ENCODE measurements at places on chromosomes 6 and 20.
A peak's percentile ranks its signal among the peaks of the same experiment; 100 is the strongest.

- DNase-seq, result no peak
Observed at GRCh38 chr20:11255860-11256259, 582.1 kb upstream of the JAG1 start.

DNA sequence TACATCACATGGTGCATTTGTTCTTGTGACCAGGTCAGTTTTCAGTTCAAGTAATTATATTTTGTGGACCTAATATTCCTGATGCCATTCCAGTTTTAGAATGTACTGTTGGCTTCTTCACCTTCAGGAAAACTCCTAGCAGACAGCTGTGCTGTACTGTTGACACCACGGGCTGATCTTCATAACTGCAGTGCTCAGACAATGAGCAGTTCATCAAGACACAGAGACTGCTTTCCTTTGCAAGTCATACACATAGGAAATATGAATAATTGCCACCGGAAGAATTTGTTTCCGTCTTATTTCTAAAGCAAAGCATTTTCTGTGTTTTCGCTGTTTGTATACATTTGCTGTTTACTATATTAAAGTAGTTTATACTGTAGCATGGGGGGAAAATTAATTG lies 89.8 kb downstream of the C6orf118 start:
- no peak for DNase-seq

DNA sequence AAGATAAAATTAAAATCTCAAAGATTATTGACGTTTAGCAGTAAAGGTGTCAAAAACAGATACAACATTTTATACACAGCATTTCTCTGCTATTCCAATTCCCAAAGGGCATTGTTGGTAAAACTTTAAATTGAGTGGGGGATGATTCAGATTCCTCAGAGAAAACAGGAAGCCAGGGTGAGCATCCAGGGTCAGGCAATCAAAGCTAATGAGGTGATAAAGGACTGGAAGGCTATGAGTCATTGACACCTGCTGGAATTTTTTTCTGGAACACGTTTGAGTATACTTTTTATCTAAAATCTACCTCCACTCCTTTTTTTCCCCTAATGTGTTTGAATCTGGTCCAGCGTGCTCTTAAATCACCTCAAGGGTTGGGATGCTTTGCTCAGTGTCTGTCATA lies 52.2 kb downstream of the FKBP1C start:
- no peak for DNase-seq

- peak; percentile 35 for DNase-seq
Observed at GRCh38 chr6:23659125-23659524, 466.9 kb upstream of the NRSN1 start.

- DNase-seq, result no peak
Observed at GRCh38 chr6:114170958-114171387, 171.8 kb downstream of the HS3ST5 start.

GRCh38 chr20:60228255-60228654 lies 270.0 kb downstream of the CDH26 start:
- no peak for DNase-seq

- DNase-seq, result no peak
Observed at GRCh38 chr20:10002866-10003265, 31.9 kb upstream of the ANKEF1 start.

DNA sequence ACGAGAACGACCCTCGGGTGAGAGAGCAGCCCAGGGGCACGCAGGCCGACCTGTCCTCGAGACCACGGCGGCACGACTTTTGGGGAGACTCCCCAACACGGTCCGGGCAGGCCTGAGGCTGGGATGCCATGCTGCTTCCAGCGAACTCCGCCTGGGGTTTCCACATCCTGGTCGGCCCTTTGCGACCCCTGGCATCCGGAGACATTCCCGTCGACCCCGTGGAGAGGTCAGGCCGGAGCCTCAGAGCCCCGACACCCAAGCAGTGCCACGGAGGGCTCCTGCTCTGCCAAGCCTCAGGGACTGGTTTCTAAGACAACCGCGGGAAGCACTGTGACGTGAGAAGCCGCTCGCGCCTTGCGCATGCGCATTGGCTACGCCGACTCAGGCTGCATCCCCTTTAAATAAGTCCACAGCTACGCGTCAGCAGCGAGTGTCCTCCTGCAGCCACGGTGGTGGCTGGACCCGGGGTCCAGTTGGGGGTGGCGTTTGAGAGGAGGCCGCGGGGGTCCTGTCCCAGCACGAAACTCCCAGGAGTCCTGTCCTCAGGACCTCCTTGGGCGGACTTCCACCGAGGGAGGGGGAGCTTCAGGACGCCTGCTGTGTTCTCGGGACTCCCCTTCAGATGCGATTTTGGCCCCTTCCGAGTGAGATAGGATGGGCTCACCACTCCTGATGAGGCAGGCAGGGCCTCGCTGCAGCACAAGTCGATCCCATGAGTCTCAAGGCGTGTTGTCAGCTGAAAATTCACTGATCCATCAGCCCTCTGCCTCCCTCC lies 1089.3 kb upstream of the DEFB115 start:
- DNase-seq, result no peak

- DNase-seq, result no peak
Observed at GRCh38 chr20:62906209-62906608, 20.1 kb downstream of the DIDO1 start.

GRCh38 chr6:117482240-117483003 lies at the start of gene DCBLD1:
Gene DCBLD1 (plus strand): TSS chr6:117482674. CDS start chr6:117482782, 108 bp downstream.
- peak; percentile 85 for DNase-seq

GRCh38 chr6:36142971-36143838 lies 12.9 kb downstream of the MAPK13 start:
- no peak for DNase-seq

GRCh38 chr20:54995553-54995952 lies 520.2 kb downstream of the DOK5 start:
- DNase-seq, result no peak

GRCh38 chr6:159919011-159919511 lies 28.3 kb downstream of the MAS1 start:
- no peak for DNase-seq

DNA sequence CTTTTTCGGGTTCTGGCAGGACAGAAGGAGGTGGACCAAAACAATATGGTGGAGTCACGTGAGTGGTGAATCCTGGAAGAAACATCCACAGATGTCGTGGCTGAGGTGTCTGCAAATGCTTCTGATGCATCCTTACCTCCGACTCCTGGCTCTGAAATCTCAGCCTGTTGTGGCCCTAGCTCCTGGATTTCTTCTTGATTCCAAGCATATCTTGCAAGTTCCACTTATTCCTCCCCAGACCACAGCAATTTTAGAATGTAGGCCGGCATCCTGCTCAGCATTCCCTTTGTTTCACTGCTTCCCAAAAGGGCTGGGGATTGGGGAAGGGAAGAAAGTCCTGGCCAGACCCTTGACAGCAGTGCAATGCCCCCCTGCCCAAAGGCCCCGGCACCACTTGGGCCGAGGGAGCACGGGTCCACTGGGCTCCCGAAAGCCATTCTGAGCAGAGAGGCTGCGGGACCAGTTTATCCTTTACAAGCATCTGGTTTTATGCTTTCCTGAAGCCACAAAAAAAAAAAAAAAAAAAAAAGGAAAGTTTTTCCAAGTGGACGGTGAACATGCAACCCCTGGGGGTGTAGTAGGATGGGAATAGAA lies 200.9 kb upstream of the RNF24 start:
- no peak for DNase-seq

- DNase-seq, result no peak
Observed at GRCh38 chr6:167996424-167997199, 859 bp upstream of the KIF25 start.

DNA sequence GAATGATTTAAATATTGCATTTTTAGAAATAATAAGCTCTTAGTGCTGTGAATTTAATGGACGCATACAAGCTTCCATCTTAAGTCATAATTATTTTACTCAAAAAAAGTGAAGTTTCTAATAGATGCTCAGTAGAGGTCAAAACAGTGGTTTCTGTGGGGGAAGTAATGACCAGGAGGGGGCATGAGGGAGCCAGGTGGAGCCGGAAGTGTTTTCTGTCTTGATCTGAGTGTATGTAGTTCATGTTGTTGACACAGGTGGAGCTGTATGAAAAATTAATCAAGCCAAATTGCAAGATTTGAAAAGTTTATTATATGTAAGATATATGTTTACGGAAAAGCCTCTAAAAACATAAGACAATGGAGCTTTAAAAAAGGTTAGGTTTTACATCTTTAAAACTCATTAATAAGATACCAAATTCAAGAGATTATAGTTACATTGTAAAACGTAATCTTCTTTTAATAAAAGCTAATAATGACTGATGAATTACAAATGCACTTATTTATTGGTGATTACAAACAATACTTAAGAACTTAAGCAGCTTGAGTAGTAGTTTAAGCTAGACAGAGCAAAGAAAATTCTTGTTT lies 68.0 kb downstream of the PLAGL1 start:
- DNase-seq, result no peak

GRCh38 chr6:73528897-73529296 lies 8.1 kb upstream of the EEF1A1 start:
- DNase-seq, result no peak

- DNase-seq, result no peak
Observed at GRCh38 chr6:19988555-19988954, 151.4 kb downstream of the ID4 start.

Data from right hindlimb (tissue), 1 donor.